ENCODE measurements at places on chromosomes 1 and 21.
A peak's percentile ranks its signal among the peaks of the same experiment; 100 is the strongest.

DNA sequence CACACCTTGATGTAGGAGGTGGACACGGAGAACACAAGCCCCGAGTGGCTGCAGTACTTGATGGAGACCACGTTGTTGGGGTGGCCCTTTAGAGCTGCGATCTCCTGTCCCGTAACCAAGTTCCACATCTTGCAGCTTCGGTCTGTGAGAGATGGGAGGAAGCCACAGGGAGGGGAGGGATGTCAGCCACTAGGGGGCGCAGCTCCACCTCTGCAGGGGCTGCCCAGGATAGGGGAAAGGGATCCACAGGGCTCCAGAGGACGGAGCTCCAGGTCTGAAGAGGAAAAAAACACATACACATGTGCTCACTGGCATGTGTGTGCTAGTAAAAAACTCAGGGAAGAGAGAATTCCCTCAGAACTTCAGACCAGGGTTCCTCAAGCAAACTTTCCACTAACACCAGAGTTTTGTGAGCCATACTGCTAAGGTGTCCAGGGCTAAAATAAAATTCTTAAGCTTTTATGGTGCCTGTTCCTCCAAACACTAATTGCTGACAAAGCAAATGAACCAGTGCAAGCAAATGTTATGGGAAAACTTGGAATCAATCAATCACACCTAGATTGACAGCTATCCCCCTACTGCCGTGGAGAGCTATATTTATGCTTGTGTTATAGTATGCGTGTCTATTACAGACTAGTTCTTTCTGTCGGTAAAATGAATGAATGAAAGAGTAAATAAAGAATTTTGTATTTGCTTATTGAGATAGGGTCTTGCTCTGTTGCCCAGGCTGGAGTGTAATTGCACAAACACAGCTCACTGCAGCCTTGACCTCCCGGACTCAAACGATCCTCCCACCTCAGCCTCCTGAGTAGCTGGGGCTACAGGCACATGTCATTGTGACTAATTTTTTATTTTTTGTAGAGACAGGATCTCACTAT is 43.7 kb downstream of the KIF21B start:
- peak; percentile 81 for DNase-seq

- no peak for DNase-seq
Observed at GRCh38 chr21:42630626-42631025, 22.8 kb upstream of the PDE9A start.

- peak; percentile 68 for DNase-seq
Observed at GRCh38 chr1:64268653-64269557, 65.5 kb downstream of the UBE2U start.

GRCh38 chr1:36638268-36638667 is 155.6 kb upstream of the CSF3R start:
- DNase-seq, result no peak

DNA sequence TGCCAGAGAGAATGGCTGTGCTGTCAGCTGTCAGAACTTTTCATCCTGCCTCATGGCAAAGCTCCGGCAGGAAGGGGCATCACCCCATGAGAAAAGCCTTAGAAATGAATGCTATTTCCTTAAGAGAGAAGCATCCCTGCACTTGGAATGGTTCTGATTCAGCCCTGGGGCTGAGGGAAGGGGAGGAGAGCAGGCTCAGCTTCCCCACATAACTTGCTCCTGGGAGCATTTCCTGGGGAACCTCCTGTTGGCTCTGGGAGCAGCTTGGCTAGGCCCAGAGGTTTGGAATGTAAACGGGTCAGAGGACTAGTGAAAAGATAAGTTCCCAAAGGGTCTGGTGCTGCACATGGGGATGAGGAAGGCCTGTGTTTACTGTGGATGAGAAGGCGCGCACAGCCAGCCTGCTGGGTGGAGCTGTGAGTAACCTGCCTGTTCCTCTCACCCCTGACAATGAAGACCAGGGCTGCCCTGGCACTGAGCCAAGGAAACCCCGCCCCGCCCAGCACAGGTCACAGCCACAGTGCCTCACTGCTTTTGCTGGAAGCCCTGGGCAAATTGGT is 5.0 kb downstream of the PRELP start:
- DNase-seq, result peak; percentile 51

GRCh38 chr1:12658531-12659453 is 14.9 kb downstream of the AADACL4 start:
- DNase-seq, result peak; percentile 82

GRCh38 chr1:173693238-173693637 is 21.5 kb upstream of the KLHL20 start:
- DNase-seq, result no peak

GRCh38 chr21:36204980-36205379 is 48.4 kb downstream of the DOP1B start:
- DNase-seq, result no peak

GRCh38 chr1:154881820-154882535 is 11.9 kb upstream of the KCNN3 start:
- no peak for DNase-seq

GRCh38 chr1:226643611-226644540 is 95.2 kb downstream of the ITPKB start:
- DNase-seq, result peak; percentile 61

GRCh38 chr1:151539321-151540020 is 638 bp upstream of the TUFT1 start:
- DNase-seq, result no peak

GRCh38 chr1:36239941-36240637 is 15.8 kb downstream of the THRAP3 start:
- no peak for DNase-seq

DNA sequence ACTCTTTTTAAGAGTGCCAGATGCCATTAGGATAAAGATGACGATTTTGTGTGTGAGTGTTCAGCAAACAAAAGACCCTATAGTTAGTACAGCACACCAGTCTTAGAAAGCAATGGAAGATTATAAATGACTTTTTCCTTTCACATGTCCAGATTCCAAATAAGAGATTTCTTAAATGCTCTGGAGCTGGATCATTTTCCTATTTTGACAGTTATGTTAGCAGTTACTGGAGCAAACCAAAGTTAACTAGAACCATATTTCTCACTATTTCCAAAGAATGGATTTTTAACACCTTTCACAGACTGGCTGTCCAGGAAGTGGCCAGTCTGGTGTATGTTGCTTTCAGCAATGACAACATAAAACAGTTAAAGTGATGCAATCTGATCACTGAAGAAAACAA is 905.8 kb upstream of the ADGRL2 start:
- no peak for DNase-seq

- no peak for DNase-seq
Observed at GRCh38 chr1:159172614-159173291, 1.3 kb downstream of the CADM3 start.

GRCh38 chr21:15052459-15052763 is 12.4 kb downstream of the NRIP1 start:
- DNase-seq, result no peak

GRCh38 chr1:231093156-231093922 is 53.3 kb upstream of the FAM89A start:
- DNase-seq, result no peak

GRCh38 chr1:12496154-12496961 is 121.7 kb downstream of the DHRS3 start:
- no peak for DNase-seq

- no peak for DNase-seq
Observed at GRCh38 chr1:51313268-51313852, 17.0 kb downstream of the TTC39A start.

- DNase-seq, result no peak
Observed at GRCh38 chr1:181011301-181012202, 11.1 kb downstream of the STX6 start.

GRCh38 chr21:16308269-16308668 is 578.5 kb downstream of the USP25 start:
- no peak for DNase-seq

DNA sequence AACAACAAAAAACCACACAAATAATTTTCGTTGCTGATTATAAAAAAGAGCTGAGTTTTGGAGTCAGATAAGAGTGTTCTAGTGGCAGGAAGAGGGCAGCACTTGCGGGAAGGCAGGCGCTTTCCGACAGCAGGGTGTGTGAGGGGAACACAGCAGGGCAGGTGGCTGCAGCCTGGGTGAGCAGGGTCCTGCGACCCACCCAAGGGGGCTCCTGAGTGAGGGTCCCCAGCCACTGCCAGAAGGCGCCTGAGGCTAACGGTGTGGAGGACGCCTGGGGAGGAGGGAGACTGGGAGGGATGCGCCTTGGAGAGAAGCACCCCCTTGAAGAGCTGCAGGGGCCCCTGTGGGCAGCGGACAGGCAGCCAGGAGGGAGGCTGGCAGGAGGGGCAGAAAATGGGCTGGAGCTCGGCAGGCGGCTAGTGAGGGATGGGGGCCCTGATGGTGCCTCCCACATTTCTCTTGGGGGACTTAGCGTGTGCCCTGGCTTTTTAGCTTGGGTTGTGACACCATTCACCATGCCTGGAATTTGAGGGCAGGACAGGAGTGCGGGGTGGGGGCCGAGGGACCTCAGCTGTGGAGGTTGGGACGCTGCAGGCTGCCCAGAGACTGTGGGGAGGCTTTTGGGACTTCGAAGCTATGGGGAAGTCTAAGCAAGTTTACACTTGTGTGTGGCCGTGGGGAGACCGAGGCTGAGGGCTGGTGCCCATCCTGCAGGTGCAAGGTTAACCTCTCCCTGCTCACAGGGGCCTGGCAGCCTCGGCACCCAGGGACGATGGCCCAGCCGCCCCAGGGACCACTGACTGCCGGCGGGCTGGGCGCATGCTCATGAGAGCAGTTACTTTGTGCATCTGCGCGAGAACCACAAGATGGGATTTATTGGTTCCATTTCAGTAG is 111.4 kb downstream of the SIK1 start:
- DNase-seq, result no peak

DNA sequence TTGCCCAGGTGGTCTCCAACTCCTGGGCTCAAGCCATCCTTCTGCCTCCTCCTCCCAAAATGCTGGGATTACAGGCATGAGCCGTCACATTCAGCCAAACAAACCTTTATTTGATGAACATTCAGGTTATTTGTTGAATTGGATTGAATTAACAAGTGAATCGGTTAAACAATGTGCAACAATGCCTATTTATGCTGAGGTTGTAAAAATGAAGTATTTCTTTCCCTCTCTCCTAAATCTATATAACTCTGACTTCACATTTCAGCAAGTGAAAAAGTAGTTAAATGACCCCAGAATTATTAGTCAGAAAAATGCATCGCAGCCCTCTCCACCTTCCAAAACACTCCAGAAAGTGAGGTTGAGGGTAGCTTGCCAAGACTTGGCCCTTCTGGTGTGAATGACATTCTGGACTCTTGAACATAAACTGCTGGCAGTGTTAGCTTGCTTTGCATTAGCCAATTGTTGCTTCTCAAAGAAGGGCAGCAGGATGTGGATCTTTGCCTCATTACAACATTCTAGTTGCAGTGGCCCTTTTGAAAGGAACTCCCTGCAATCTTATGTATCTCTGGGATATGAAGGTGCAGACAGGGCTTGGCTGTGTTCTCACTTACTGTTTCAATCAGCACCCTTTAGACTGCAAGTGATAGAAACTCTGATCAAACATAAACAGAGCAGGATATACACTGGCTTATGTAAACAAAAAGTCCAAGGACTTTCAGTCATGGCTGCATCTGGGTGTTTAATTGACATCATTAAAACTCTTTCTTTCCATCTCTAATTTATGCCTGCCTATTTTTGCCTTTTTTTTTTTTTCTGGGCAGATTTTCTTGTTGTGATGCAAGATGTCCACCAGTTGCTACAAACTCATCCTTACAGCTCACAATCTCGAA is 22.4 kb downstream of the EDN2 start:
- DNase-seq, result no peak

DNA sequence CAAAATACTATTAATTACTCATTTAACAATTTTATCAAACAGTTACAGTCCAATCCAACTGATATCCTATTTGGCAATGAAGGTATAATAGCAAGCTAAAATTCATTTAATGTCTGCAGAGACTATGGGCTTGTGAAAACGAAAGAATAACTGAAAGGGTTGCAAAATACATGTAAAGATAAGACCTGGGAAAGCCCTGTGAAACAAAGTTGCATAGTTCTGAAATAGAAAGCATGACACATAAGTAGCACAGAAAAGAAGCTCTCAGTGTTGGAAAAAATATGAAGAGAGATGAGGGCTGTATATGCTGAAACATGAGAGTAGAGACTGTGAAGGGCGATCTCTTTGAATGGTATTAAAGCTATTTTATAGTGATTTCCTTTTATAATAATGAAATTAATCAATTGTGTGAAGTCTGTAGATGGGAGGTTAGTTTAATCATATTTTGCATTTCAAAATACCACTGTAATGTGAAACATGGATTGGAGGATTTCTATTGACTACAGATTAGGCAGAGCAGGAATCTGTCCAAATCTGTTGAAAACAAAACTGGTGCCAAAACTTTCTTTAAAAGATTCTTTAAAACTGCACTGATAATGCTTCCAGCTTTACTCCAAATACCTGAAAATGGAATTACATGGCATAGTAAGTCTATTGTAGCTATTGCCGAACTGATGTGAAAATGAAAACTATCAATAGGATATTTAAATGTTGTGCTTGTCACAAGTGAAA is 1518.9 kb upstream of the B3GALT2 start:
- no peak for DNase-seq

DNA sequence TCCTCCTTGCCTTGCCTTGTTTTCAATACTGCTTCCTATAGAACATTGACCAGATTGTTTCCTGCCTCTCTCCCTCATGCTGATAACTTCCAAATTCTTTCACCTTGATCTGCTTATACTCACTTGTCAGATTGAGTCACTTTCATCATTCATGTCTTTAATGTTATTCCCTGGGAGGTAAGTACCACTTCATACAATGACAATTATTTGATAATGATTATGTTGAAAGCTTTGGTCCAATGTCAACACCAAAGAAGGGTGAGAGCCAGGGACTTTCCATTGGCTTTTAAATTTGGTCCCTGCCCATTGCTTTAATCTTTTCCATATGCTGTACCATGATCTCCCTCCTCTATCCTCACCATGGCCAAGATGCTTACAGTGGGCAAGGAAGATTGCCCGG is 137.4 kb downstream of the SYT2 start:
- DNase-seq, result no peak

DNA sequence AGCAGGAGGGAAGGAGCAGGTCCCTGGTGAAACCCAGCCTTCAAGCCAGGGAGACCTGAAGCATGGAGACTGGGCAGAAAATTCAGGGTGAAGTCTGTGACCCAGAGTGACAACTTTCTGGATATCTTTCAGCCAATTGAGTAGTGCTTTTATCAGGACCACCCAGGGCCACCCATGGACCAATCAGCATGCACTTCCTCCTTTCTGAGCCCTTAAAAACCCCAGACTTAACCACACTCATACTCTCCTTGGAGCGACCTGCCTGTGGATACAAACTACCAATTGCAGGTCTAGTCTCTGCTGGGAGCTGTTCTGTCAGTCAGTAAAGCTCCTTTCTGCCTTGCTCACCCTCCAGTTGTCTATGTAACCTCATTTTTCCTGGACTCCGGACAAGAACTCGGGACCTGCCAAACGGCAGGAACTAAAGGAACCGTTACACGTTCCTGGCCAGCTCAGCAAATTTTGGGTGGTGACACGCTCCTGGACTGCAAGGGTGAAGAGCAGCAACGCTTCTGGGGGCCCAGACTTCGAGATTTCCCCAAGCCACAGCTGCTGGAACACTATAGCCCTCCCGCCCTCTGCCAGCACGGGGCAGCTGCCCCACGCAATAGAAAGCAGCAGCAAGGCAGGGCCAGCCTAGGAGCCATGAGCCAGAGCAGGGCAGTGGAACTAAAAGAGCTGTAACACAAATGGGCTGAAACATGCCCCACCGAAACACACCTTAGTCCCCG is 1183.4 kb downstream of the AMY1C start:
- DNase-seq, result no peak

- DNase-seq, result no peak
Observed at GRCh38 chr1:12184008-12184681, 17.4 kb downstream of the TNFRSF1B start.

Measured in activated T-cell treated with anti-CD3 and anti-CD28 coated beads, Interleukin-2, amount 50 U/mL, for 48 hours (primary cell).